Umbilical cord (tissue), 2 donors: ENCODE measurements at places on chromosomes 2 and 18.

DNA sequence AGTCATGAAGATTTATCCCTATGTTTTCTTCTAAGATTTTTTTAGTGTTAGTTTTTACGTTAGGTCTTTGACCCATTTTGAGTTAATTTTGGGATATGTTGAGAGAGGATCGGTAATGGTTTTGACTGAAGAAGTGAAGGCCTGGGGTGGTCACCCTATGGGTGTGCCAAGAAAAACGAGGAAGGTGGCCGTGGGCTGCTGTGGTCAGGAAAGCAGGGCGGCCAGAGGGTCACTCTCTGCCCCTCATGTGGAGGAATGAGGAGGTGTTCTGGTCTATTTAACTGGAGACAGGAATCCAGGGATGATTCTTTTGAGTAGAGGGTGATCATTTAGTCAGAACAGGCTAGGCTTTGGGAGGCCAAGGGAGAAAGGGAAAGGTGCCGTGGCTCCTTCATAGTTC is 50.7 kb downstream of the MYO7B start:
- no peak for DNase-seq

- peak; percentile 97 for DNase-seq
Measured at GRCh38 chr2:188974164-188974563, at the start of gene COL3A1. COL3A1 (plus strand) TSS chr2:188974373; CDS start chr2:188974490, 117 bp downstream.

- peak; percentile 73 for DNase-seq
Measured at GRCh38 chr2:213251618-213252017, 32.6 kb upstream of the SPAG16 start.

GRCh38 chr2:4522498-4523421 is 819.4 kb downstream of the DCDC2C start:
- DNase-seq: no peak

DNA sequence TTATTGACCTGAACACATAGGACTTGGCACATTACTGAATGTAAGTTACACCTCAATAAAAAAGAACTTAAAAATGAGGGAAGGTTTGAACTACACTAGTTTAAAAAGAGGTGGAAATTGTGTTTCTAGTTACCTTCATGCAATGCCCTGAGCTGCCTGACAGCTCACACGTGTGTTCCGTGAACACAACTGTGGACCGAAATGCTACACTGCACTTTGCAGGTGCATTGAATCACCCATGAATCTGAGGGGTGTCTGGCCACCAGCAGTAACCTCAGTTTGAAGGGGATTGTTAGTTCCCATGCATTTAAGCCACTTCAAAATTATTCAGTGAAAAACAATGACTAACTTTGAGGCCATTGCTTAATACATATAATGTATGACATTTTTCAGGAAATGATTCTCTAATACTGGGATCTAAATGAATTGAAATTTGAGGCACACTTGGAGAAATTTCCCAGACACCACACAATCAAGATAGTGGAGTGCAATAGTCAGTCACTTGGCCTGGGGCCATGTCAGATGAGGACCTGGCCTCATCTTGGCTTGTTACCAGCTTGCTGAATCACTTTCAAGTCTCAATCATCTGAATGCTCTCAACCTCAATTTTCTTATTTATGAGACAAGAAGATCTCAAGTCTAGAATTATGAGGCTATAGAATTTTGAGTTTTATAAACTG is 59.3 kb downstream of the MYL12B start:
- peak; percentile 79 for DNase-seq

GRCh38 chr18:13138420-13139139 is 80.0 kb upstream of the LDLRAD4 start:
- DNase-seq: no peak

GRCh38 chr2:94602466-94602865 is 268.8 kb upstream of the TEKT4 start:
- DNase-seq: no peak

DNA sequence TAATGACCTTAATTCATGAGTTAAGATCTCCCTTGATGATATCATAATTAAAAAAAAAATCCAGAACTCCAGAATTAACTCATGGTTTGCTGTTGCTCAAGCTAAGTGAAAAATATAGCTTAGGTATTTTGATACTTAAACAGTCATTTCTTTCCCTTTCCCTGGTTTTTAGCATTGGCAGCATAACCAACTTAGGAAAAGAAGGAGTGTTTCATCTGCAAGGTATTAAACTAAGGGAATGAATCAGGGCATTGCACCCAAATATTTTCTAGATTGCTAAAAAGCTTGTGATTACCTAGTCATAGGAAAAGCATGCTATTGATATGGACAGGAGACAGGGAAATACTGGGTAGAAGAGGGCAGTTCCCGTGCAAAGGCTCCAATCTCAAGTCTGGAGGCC is 207.2 kb downstream of the LRP1B start:
- no peak for DNase-seq

DNA sequence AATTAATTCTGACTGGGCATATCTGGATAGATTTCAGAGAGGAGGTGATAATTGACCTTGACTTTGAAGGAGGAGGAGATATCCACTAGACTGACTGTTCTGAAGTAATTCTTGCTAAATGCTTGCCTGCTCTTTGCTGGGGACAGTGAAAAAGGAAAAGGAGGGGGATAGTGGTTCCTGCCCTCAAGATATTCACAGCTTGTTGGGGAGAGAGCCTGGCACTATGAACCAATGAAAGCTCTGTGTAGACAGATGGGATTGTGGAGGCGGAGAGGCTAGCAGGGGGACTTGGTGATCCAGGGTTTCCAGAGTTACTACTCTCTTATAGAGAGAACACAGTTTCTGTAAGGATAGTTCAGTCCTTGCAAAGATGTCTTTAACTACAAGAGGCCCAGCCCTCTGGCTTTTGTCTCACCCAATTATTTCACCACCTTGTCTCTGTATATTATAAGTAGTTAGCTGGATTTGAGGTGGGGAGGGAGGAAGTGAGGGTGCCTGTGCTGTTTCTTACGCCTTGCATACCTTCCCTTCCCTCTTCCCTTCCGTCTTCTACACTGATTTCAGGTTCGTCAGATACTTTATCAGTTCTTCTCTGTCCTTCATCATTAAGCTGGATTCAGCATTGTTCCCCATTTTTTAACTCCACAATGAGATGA is 190.4 kb downstream of the PRKCE start:
- no peak for DNase-seq

GRCh38 chr18:10913919-10914318 is 235.4 kb downstream of the PIEZO2 start:
- no peak for DNase-seq

- DNase-seq: no peak
Measured at GRCh38 chr2:85078536-85078935, 54.7 kb upstream of the TCF7L1 start.

DNA sequence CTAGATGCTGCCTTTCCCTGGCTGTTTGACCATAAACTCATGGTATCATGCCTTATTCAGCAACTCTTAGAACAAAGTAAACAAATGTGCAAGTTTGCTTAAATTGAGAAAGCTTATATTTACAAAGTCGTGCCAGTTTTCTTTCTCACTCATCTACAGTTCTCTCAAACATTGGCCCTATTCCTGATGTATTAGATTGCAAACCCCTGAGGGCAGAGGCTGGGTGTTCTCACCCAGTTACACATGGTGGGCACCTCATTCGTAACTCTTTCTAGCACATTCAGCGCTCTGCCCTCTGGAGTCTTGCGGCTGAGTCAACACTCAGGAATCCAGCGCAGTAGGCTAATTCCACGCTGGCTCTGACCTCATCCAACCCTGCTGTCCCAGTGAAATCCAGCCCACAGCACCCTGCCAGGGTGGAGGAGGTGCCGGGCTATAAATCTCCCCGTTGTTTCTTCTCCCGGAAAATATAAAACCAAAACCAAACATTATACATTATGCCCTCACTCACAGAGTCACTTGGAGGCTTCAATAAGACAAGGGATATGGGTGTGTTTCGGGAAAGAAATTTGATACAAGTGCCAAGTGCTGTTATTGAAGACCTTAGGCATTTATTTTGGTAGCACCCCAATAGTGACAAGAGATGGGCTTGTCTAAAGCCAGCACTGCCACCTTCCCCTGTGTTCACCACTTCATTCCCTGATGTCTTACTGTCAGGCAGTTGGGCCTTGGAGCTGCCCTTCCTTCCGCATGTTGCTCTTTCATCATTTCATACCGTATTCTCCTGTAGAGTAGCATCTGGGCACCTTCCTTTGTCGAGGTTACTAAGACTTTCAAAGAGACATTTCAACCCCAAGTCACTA is 287.4 kb downstream of the PRKCE start:
- peak; percentile 95 for DNase-seq

DNA sequence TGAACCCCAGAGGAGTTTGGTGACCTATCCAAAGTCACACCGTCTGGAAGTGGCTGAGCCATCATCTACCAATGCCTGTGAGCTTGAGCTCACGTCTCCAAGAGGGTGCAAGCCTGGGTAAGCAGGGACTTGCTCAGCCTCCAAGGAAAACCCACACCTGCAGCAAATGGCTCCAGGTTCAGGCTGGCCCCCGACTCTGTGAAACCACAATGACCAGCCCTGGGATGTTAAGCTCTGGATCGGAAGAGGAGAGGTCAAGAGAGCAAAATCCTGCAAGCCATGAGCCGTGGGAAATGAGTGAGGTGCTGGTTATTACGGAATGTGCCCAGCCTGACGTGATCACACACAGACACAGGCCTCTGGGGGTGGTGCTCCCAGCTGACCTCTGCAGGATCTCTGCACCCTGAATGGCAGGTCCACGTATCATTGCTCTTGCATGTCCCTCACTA is 94.1 kb upstream of the OTOS start:
- DNase-seq: no peak

GRCh38 chr18:75183973-75184493 is 24.9 kb downstream of the PTGR3 start:
- DNase-seq: no peak

DNA sequence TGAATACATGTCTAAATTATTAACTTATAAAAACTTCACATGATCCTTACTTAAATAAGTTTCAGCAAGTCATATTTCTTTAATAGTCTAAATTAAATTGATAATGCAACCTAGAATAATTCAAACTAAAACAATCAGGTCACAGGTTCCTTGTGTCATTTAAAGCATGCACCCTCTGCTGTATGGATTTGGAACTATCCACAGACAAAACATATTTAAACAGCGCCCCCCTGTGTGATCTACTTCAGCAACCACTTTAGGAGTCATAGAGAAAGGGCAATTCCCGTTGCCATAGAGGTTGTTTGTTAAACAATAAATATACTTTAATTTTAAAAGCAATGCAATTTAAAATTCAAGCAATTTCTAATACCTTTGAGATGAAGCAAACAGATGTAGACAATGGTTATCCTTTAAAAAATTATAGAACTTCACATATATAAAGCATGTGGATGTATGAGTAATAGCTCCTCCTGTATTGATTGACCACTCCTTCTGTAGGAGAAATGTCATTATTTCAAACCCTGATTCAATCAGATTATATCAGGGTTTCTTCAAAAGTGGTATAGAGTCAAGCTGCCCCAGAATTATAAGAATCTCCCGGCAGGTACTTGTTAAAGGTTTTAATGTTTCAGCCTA is 21.2 kb downstream of the GRB14 start:
- DNase-seq: peak; percentile 47

DNA sequence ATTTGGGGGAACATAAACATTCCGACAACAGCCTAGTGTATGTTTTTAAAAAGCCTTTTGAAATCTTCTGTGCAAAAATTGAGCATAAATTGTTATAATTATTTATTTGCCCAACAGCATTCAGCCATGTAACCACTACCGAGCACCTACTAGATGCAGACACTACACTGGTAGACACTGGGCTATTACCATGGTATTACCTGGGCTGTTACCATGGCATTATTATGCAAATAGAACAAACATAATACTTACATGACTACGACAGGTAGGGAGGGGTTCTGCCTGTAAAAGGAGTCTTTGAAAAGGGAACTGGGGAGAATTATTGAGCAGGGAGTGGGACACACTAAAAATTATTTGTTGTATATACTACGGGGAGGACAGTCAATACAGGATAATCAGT is 116.4 kb downstream of the MREG start:
- DNase-seq: no peak

DNA sequence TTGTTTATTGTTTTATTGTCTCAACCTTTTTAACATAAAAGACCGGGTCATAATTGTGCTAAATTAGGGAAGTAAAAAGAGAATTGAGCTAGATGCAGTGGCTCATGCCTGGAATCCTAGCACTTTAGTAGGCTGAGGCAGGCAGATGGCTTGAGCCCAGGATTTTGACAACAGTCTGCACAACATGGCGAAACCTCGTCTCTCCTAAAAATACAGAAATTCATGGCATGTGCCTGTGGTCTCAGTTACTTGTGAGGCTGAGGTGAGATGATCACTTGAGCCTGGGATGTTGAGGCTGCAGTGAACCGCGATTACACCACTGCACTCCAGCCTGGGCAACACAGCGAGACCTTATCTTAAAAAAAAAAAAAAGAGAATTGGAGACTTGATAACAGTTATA is 104.2 kb upstream of the TTC27 start:
- DNase-seq: no peak

DNA sequence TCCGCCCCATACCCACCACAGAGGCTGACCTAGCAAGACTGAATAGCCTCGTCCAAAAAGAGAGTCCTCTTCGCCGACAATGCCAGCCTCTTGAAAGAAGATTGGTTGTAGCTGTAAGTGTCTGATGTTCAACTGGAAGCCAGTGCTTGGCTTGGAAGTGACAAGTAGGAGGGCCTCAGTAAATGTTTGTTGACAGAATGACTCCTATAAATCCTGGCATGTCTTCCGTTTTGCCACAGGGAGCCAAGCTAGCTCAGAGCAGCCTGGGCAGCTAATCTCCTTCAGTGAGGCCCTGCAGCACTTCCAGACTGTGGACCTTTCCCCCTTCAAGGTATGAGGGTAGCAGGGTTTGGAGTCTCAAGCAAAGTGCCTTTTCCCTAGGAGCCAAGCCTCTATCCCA is 14.9 kb downstream of the ELMOD3 start:
- DNase-seq: no peak

GRCh38 chr2:160555420-160556071 is 61.9 kb upstream of the RBMS1 start:
- DNase-seq: no peak

GRCh38 chr2:28495551-28496250 is at the start of gene PLB1:
PLB1 (plus strand) TSS chr2:28496060; CDS start chr2:28496115, 55 bp downstream.
- no peak for DNase-seq

DNA sequence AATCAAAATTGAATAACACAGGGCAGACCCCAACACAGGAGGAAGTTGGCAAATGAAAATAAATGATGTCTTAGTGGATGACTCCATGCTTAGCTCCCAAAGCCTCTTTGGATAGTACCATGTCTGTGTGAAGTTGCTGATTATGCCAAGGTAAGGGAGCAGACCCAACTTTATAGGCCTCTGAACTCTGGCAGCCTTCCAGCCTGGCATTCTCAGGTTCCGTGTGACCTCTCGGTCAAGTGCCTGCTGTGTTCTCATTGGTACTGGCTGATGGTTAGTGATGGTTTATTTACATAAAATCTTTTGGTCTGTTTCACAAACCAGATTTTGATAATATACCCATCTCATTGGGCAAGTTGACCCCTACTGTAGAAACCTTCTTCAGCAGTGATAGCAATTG is 112.2 kb upstream of the TTC39C start:
- DNase-seq: no peak

GRCh38 chr18:57095884-57096283 is 51.0 kb upstream of the BOD1L2 start:
- no peak for DNase-seq

GRCh38 chr2:88810488-88810887 is 119.0 kb downstream of the RPIA start:
- no peak for DNase-seq
